Activated CD4-positive, alpha-beta memory T cell treated with anti-CD3 and anti-CD28 coated beads, Interleukin-2, amount 10 ng/mL, durations not matched to agents 7 days and 5 days (primary cell): ENCODE measurements at places on chromosomes 13 and 19. TPM values are rescaled to one million over a fixed set of nuclear protein-coding genes. Genes with fewer than 3 reads are reported as not detected.

- DNase-seq, result no peak
Observed at GRCh38 chr13:76300688-76301087, 585.5 kb downstream of the KCTD12 start.

DNA sequence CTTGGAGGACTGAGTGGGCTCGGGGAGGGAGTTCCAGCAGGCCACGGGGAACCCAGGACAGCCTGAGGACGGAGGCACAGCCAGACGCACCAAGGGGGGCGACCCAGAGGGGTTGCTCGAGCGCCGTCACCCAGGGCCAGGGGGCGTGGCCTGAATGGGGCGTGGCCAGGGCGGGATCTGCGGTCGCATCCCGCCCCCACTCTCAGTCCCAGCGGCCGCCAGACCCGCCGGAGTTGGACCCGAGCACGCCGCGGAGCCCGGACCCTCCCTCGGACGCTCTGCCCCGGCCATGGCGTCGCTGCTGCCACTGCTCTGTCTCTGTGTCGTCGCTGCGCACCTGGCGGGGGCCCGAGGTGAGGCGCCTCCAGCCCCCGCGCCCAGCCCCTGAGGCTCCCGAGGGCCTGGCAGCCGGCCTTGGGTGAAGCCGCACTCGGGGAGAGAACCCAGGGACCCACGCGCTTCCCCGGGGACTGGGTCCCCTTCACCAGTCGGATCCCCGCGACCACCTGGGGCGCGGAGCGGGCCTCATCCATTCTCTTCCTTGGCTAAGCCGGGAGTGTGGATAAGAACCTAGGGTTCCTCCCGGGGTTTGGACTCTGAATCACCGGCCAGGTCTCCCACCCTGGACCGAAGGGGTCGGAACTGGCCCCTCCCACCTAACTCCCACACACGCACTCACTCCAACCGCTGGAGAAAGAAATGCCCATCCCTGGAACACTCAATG is at the start of gene CILP2:
TSS of gene CILP2 (plus strand) at position 205 of the 724 bp plus-strand sequence. CDS start at position 290, 85 bp downstream.
- no peak for DNase-seq

Gene FGF14
- total RNA-seq, result not detected

- no peak for DNase-seq
Observed at GRCh38 chr13:67635754-67636153, 405.6 kb upstream of the PCDH9 start.

Gene FLT3
- not detected for total RNA-seq

GRCh38 chr13:39378306-39378705 is 224.7 kb downstream of the LHFPL6 start:
- no peak for DNase-seq

Gene FLT3LG
- 187 TPM for total RNA-seq

DNA sequence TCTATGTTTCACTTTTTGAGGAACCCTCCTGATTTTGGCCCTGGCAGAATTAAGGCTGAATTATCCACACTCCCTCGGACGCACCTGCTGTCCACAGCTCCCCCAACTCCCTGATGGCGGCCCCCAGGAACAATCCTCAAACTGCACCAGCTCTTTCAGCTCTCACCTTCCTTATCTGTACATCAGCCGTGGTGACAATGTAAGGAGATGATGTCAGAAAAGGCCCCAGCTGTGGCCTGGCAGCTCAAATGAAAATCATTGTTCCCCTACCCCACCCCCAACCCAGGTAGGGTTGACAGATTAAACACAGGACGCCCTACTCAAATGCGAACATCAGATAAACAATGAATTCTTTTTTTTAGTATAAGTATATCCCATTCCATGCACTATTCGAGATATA is 35.0 kb upstream of the KLF2 start:
- peak; percentile 27 for DNase-seq

Gene KLK15
- total RNA-seq, result not detected

Gene ZNF8
- total RNA-seq, result 4.5 TPM

GRCh38 chr13:59745392-59745788 is 418.3 kb downstream of the DIAPH3 start:
- DNase-seq, result no peak

- no peak for DNase-seq
Observed at GRCh38 chr13:91072486-91072885, 275.0 kb upstream of the MIR17HG start.

Gene FCAR
- total RNA-seq, result not detected

- no peak for DNase-seq
Observed at GRCh38 chr19:12794196-12794941, 3.1 kb downstream of the JUNB start.

- no peak for DNase-seq
Observed at GRCh38 chr19:6774821-6775707, 2.6 kb downstream of the VAV1 start.

GRCh38 chr13:80340651-80341100 is 250 bp downstream of the SPRY2 start:
- DNase-seq, result no peak

- DNase-seq, result no peak
Observed at GRCh38 chr19:1526979-1527649, 3.2 kb downstream of the PLK5 start.

- DNase-seq, result no peak
Observed at GRCh38 chr13:58579468-58579867, 947.9 kb downstream of the PCDH17 start.

DNA sequence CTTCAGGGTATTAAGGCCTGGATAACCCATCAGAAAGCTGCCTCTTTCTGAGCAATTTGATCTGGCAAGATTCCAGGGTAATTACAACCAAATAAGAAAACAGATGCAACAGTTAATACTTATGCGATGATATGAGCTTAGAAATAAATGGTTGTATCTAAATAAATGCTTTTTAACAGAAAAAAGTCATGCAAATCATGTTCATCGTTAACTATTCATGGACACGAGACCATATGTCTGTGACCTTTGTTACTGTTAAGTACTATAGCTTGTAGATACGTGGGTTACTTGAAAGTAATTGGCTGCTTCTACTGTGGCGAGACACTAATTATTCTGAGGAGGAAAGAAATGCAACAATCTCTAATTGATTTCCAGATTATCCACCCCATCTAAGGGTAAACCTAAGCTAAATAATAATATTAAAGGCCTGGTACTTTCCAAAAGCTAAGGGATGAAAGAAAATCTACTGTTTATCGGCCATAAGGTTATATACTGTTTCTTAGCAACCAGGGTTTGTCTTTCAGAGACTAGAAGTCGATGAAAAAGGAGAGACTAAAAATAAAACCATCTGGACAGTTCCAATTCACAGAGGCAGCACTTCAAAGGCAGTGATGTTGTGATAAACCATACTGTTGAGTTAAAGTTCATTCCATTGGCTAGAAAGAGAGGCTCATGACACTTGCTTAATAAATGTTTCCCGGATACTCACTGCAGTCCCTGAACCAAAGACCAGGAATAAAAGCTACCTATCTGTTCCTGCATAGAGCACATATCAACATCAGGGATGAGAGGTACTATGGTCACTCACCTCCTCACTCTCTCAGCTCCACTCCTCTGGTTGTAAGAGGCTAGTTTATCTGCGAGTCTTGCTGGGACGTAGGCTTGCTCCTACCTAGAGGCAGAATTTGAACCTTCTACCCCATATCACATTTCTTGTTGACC is 1.5 kb downstream of the EPSTI1 start:
- no peak for DNase-seq

Gene BRCA2
- 23.6 TPM for total RNA-seq

DNA sequence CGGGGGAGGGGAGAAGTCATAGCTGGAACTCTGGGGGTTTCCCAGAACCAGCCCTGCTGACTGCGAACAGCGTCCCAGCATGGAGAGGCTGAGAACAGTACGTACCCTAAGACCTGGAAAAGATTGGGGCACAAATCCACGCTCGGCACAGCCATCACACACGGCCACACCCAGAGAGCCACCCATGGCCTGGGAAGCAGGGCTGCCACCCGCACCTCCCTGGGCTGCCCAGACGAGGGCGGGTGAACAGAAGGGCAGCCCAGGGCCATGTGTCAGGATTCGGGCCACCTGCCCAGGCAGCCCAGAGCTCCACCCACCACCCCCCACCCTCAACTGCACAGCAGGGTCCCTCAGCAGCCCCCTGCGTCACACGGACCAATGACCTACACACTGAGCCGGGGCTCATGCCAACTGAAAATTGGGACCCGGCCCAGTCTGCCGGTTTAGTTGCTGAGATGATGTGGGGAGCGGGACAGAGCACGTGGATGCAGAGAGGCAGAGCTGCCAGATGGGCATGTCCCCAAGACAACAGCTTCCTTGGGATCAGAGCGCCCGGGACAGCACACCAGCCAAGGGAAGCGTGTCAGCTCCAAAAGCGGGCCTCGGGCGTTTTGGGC is 8.5 kb downstream of the UBXN6 start:
- DNase-seq, result no peak

Gene FRY
- total RNA-seq, result 13.1 TPM

- DNase-seq, result no peak
Observed at GRCh38 chr19:34841780-34842179, 68.8 kb upstream of the ZNF599 start.

Gene CCDC159
- total RNA-seq, result 24.7 TPM

DNA sequence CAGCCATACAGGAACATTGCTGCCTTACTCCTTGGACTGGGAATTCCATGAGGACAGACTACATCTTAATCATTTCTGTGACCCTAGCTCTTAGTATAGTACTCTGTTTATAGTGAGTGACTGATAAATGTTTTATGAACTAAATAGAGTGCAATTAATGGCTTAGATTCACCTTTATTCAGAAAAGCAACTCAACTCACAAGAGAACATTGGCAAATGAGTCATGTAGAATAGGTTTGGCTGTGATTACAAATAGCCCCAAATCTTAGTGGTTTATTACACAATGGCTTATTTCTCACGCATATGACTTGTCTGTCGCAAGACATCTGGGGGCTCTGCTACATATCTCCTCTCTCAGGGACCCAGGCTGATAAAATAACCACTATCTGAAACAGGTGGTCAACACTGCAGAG is 121.6 kb upstream of the KL start:
- no peak for DNase-seq

Gene VSTM2B
- not detected for total RNA-seq

Gene ZNF491
- total RNA-seq, result 0.80 TPM

Gene PRKCG
- not detected for total RNA-seq

- no peak for DNase-seq
Observed at GRCh38 chr19:16969135-16969534, 57.5 kb downstream of the CPAMD8 start.

- DNase-seq, result no peak
Observed at GRCh38 chr13:81051873-81052272, 710.9 kb upstream of the SPRY2 start.

- no peak for DNase-seq
Observed at GRCh38 chr19:13103581-13104359, 1.1 kb upstream of the LYL1 start.

DNA sequence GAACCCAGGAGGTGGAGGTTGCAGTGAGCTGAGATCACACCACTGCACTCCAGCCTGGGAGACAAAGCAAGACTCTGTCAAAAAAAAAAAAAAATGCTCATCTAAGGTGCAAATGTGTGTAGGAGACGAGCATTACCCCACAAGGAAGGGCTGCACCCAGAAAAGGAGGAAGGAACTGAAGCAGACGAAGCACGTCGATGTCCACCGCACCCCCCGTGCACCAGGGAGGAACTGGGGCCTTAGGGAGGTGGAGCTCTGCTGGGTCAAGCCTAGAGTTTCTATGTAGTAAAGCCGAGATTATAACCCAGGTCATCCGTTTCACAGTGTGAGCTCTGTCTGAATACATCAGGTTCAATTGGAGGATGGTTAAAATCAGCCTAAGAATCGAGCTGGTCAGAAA is 1.1 kb downstream of the VSTM1 start:
- no peak for DNase-seq

Gene SERP2
- total RNA-seq, result not detected

DNA sequence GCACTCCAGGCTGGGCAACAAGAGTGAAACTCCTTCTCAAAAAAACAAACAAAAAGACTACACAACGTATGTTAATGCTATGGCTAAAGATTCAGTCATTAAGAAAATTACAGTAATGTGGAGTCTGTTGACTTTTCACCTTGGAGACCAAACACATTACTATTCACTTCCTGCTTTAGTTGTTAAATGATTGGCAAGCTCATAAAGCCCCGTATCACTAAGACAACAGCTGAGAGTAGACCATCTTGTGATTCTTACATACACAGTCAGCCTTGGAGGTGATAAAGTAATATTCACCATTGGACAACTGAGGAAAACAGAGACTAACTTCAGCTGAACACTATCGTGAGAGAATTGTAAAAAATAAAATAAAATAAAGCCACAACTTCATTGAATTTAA is 86.5 kb downstream of the KCTD12 start:
- no peak for DNase-seq

DNA sequence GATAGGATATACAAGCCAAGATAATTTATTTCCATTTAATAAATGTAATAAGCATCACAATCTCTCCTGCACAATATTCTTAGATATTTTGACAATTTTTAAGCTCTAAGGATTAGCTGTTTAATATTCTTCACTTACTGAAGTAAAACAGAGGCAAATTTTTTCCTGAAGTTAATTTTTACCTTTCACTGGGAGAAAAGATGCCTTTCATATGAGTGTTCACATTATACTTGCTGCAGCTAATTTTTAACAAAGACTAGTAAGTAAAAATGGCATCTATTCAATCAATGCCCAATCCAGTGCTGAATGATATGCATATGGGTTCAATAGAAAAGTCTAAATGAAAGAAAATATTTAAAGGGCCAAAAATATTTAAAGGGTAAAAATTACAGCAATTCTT is 377.2 kb upstream of the GPC6 start:
- no peak for DNase-seq

- no peak for DNase-seq
Observed at GRCh38 chr13:55038230-55038629, 2009.6 kb downstream of the OLFM4 start.

DNA sequence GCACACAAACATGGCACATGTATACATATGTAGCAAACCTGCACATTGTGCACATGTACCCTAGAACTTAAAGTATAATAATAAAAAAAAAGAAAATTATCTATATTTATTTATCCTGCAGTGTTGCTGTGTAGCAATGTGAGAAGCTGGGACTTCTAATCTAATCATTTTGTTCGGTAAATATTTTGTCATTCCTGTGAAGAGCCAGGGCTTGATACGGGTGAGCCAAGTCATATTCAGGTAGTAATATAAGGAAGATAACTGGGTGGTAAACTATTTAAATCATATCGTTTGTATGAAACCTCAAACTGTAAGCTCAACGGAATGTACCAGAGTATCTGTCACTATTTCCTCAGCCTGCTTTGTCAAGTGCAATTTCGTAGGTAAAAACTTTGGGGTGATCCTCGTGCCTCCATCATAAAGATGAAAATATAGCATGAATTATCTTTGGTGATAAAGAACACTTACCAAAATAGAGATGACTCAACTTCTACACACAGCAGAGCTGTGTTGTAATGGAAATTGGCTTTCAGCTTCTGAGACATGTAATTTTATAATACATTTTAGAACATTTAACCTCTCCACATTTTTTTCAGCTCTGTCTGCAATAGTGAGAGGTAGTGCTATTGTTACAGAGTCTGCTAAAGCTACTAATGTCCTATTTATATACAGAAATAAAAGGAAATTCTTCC is 92.9 kb downstream of the PCDH9 start:
- DNase-seq, result no peak

DNA sequence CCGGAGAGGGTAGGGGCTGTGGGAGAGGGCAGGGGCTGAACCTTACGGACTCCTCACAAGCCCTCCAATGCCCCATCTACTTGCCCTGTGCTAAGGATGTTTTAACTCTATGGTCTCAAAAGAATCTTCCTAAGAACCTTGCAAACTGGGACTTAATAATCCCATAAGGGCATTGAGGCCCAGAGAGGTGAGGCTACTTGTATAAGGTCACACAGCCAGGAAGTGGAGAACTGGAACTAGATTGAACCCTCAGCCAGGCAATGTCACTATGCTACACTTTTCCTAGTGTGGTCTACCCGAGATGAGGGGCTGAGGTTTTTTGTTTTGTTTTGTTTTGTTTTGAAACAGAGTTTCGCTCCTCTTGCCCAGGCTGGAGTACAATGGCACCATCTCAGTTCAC is 10.5 kb upstream of the APOC4 start:
- DNase-seq, result no peak

- DNase-seq, result no peak
Observed at GRCh38 chr13:36717966-36718545, 44.2 kb downstream of the SERTM1 start.
